ENCODE measurements at places on chromosomes 3 and 15. TPM values are rescaled to one million over a fixed set of nuclear protein-coding genes. Genes with fewer than 3 reads are reported as not detected.

DNA sequence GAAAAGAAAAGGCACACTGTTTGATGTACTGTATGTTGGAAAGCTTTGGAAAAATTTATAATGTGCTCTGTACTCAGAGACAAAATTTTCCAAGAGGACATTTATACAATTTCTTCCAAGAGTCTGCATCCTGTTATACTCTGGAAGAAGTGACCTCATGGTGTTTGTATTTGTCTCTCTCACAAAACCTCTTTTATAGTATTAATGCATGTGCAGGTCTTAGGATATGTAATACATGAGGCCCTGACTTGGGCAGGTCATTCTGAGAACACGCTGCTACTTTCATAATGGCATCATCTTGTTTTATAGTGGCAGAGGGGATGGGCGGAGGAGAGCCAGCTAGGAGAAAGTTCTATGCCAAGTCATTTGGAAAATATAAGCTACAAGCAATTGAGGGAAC lies 72.0 kb upstream of the P3H2 start:
- no peak for DNase-seq

DNA sequence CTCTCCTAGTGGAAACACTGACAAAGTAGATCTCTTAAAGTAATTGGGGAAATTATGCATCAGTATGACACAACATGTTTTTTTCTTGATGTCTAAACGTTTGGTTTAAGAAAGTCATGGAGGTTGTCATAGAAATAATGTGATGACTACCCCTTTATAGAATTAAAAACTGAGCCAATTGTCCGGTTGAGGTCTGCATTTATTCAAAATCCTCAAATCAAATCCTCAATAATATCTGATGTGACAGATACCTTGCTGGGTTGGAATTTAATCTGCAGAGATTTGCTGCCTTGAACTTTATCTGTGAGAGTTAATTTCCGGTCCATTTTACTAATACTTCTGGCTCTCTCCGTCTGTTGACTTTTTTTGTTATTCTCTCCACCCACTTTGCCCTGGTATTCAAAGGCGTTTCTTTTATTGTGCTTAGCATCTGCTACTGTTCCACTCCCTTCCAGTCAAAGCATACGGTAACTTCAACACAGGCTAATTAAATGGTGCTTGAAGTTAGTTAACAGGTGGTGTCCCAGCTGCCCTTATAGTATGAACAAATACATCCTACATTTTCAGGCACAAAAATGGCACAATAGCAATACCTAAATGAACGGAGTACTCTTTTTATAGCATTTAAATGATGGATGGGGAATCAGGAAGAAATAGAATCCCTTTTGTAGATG lies 628.3 kb downstream of the ROBO1 start:
- no peak for DNase-seq

BDH1 gene
- 84.3 TPM for total RNA-seq

ARNT2 gene
- total RNA-seq = 43.7 TPM

DNA sequence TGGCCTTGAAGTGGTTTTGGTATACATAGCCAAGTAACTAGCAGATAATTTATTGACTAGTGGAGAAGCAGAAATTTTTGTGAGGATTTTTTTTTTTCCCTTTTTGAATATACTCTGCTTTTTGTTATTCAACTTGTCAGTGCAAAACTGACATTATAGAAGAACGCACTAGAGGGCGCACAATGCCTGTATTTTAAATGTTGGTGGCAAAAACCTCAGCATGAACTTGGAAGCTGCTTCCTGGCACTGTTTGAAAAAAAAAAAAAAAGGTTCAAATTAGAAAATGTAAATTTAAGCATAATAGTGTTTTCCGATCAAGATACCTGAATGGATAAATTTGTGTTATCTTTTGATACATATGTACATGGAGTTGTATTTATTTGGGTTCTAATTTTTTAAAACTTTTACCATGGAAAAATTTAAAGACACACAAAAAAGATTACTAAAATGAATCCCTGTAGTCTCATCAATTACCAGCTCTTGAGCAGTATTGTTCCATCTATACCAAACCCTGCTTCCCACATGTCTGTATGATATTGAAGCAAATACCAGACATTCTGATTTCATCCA lies 56.0 kb downstream of the SLC25A26 start:
- peak; percentile 59 for DNase-seq

- DNase-seq = no peak
Observed at GRCh38 chr15:65373163-65373651, 4.6 kb downstream of the IGDCC3 start.

APOD gene
- total RNA-seq = 121 TPM

GRCh38 chr3:76456322-76456721 lies 583.6 kb upstream of the ROBO2 start:
- no peak for DNase-seq

DNA sequence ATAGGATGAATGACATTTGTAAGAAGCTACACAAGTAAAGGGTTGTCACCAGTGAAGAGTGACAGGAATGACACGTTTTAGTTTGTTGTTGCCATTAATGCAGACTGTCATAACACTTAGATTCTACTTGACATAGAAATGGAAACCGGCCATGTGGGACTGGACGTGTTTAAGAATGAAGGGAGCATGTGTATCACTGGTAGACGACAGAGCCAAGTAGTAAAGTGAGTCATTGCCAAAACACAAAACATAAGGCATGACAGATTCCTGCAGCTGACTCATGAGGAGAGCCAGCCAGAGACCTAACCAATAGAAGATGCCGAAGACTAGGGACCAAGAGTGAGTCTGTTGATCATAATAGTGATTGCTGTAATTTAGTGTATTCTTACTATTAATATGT lies 106.2 kb upstream of the PLAAT1 start:
- DNase-seq = no peak

GRCh38 chr3:139572847-139573672 lies 33.5 kb upstream of the RBP1 start:
- DNase-seq = no peak

DNA sequence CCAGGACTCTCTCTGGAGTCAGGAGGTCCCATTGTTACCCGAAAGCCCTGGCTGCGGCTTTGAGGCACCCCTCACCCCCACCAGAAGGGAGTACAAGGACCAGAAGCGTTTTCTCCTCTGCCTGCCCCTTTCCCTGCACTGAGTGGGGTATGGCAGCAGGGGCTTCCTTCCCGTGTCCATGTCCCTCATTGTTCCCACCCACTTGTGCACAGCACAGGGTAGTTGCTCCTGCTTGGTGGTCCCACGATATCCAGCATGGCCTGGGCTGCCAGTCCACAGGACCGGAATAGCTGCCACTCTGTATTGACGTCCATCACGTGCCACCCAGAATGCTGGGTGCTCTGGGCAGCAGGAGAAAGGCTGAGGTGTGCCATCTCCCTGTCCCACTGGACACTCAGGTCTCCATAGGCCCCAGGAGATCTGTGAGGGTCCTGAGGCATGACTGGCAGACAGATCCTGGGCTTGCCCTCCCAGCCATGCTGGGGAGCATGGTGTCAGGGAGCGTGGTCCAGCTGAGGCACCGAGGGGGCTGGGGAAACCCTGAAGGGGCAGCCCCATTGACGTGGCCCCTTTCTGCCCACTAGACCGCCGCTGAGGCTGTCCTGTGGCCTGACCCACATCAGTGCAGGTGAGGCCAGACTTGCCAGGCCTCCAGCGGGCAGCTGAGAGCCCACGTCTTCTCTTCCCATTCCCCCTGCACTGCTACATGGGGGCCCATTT lies 45.3 kb upstream of the SEC22A start:
- no peak for DNase-seq

GRCh38 chr3:39327746-39328349 lies 1.7 kb upstream of the CCR8 start:
- DNase-seq = no peak

GRCh38 chr3:116453666-116454346 lies 8.5 kb upstream of the LSAMP start:
- DNase-seq = no peak

GRCh38 chr15:93770788-93771187 lies 460.6 kb upstream of the MCTP2 start:
- DNase-seq = no peak

GRCh38 chr15:53038655-53038941 lies 248.5 kb upstream of the ONECUT1 start:
- DNase-seq = no peak

DNA sequence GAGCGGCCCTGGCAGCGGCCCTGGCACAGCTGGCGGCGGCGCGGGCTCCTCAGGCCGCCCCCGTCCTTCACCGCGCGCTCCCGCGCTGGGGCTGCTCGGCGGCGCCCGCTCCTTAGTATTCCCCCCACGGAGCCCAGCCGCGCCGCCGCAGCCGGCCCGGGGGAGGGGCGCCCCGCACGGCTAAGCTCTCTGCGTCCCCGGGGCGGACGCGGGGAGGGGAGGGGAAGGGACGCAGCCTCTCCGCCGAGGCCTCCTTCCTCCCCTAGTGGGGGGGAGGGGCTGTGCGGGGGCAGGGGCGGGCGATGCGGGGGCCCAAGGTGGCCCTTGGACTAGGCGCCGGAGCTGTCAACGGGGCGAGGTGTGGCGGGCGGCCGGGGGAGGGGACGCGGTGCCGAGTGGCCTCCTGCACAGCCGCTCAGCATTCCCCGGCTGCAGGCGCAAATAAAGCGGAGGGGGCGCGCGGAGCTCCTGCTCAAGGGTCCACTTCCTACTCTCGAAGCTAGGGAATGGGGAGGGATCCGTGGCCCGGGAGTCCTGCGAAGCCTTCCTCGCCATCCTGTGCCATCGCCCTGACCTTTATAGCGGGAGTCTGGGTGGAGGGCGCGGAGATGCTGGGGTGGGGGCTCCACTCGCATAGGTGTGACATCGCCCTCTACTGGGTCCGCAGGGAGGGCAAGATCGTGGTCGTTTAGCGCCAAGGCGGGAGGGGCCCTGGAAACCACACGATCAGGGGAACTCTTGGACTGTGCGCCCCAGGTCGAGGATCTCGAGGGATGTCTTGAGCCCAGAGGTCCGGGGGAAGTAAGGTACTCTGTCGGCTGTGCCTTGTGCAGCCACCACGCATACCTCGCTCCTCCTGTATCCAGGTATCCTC lies 22.2 kb downstream of the EPHB3 start:
- no peak for DNase-seq

GRCh38 chr3:26682406-26682805 lies 59.8 kb downstream of the LRRC3B start:
- no peak for DNase-seq

DNA sequence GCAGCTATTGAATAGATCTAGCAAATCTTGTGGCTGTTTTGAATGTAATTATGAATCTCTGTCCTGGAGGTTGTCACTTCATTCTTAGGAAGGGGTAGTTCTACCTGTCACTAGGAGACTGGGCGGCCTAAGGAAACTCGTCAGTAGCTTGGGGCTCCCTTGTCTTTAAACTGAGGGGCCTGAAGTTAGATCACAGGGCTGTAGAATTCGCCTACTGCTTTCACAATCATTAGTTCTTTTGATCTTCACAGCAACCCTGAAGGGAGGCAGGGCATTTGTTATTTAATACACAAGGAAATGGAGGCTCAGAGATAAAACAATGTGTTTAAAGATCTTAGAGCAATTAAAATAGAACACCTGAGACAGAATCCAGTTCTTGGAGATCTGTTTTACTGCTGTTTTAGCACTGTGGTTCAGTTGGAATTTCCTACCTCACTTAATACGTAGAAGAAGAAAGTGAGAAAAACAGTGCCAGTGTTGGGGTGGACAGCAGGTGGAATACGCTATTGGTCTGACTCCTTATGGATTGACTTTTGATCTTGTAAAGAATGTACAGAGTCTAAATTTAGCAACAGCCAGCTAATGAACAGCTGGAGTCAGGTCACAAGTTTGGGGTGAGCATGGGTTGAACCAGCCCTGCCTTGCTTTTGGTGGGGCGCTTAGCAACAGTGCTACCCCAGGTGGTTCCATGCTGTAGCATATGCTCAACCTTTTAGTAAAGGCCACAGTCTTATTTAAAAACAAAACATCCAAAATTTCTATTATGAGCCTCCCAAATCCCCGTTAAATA lies 71.4 kb upstream of the BHLHE40 start:
- no peak for DNase-seq

DNA sequence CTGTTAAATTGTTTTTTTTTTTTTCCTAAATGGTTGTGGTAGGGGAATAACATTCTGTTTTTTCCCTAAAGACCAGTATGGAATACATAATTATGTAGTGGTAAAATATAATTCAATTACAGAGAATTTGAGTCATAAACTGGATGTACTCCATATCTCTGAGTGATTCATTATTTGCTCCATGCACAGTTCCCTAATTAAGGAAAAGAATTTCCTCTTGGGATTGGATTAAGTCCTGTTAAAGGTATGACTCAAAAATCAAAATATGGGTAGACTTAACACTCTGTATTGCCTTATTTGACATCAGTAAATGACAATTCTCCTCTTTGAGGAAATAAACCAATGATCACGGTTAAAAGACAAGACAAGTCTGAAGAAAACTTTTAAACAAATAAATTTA lies 78.0 kb upstream of the KCNH8 start:
- DNase-seq = no peak

DNA sequence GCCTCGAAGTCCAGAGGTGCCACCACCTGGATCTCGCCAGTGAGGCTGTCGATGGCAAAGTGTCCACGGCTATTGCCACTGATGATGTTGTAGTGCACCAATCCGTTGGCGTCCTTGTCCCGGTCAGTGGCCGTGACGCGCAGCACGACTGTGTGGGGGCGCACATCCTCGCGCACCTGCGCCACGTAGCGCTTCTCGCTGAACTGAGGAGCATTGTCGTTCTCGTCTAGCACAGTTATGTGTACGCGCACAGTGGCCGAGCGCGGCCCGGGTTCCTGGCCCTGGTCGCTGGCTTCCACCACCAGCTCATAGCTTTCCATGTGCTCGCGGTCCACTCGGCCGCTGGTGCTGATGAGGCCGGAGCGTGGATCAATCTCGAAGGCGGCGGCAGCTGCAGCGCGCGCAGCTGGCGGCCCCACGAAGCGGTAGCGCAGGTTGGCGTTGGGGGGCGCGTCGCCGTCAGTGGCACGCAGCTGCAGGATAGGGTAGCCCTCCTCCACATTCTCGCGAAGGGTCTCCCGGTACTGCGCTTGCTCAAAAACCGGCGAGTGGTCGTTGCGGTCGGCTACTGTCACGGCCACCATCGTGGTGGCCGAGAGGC lies 1.8 kb downstream of the CELSR3 start:
- no peak for DNase-seq

GRCh38 chr15:67082007-67082536 lies 16.7 kb downstream of the SMAD3 start:
- DNase-seq = no peak

DNA sequence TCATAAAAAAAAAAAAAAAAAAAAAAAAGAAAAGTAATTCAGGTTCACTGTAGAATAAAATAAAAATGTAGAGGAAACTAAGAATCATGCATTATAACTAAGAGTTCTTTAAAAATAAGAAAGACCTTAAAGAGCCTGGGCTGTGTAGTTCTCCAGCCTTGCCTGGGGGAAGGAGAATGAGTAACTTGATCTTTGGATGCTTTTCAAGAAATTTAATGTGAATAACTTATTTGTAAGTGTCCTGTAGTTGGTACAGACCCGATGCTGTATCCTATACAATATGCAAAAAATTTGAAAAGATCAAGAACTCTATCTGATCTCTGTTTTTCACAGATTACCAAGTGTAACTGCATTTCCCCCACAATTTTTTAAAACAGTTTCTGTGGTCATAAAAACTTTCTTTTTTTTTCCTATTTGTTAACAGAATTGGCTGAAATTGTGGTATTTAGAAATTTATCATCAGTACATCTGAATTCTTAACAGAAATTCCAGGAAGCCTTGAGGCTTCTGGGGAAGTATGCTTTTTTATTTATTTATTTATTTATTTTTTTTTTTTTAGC lies 195.3 kb downstream of the THRB start:
- no peak for DNase-seq
